ENCODE measurements at places on chromosomes 6 and 20. TPM values are rescaled to one million over a fixed set of nuclear protein-coding genes. Genes with fewer than 3 reads are reported as not detected.

TRIM15 gene
- 0.12 TPM for total RNA-seq

PFDN6 gene
- total RNA-seq, result 69.2 TPM

FOXF2 gene
- 16.4 TPM for total RNA-seq

DNA sequence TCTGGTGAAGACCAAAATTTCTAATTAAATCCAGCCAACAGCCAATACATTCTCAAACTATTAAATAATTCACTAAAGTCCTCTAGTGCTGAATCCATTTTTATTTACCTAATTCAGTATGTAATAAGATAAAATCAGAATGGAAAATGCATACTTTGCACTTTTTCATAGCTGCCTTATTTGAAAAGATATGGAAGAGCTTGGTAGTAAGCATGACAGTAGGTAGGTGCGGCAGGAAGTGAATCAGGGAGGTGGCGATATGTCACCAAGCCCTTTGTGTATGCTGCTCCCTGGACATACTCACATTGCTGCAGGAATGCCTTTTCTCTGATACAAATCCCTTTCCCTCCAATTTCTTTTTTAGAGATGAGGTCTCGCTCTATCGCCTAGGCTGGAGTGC, 10.2 kb upstream of the TGM3 start:
- no peak for DNase-seq

DNA sequence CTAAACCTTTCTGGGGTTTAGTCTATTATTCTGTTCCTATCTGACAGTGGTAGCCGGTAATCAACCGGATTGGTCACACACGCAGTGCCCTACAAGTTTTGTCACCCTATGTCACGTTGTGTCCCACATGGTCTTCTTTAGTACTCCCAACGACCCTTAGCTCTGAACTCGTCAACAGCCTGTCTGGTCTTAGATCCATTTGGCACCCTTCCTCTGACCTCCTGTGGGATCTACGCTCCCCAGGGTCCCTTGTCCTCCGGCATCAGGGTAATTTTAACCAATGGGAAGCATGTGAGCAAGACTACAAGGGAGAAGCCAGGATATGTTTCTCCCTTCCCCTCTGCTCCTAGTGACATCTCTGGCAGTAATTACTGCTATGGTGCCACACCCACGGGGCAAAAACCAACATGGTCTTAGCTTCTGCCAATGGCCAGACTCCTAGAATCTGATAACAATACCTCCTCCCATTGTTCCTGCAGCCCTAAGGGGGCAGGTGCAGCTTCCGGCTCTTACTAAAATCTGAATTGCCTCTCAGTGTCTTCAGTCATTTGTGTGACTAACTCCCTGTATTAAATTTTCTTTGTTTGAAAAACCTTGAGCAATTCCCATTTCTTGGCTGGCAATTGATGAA, 56.6 kb downstream of the MAFB start:
- no peak for DNase-seq
